Caco-2 (cell line): ENCODE measurements at places on chromosomes 1 and 21. TPM values are rescaled to one million over a fixed set of nuclear protein-coding genes. Genes with fewer than 3 reads are reported as not detected.

The GJA8 gene
- not detected in 2 replicates for total RNA-seq

The BCAN gene
- not detected in 2 replicates for total RNA-seq

The LCE1A gene
- not detected in 2 replicates for total RNA-seq

The NKAIN1 gene
- 0.12 TPM in 1 of 2 replicates, not detected in the other for total RNA-seq

- DNase-seq, result no peak
- H3K4me1 ChIP-seq, result peaks cover 16% of the 10 kb centered on the region
- H3K36me3 ChIP-seq, result no peaks in the 10 kb centered on the region
- no peaks in the 10 kb centered on the region for H3K27me3 ChIP-seq
- H3K4me3 ChIP-seq, result no peak overlapping the region
Observed at GRCh38 chr1:211732293-211732980, 57.0 kb upstream of the NEK2 start.

DNA sequence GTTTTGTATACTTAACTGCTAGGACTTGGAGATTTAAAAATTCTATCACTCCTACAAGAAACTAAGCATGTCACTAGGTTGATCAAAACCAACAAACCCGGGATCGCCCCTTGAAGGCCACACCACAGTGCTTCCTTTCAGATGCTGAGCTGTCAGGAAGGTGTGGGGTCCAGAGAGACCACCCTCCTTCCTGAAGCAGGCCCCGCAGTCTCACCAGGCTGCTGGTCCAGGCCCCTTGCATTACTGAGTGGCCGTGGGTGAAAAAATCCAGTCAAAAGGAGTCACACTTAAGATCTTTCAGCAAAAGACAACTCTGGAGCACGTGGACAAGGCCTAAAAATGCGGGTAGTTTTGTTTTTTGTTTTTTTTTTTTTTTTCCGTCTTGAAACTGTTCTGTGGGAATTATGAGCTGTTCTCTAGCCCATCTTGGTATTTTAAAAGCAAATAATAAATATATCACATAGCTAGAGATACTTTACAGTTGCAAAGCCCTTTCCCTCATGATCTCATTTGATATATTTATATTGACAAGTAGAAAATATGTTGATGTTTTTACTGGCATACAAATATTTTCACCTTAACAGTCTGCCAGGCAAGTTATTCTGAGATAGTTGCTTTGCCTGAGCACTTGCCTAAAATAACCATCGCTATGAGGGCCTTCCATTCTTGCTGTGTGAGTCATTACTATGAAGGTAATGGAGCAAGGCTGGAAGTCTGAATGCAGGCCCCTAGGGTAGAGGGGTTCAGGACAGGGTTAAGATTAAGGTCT is 73.1 kb upstream of the EDEM3 start:
- no peak overlapping the region for H3K27ac ChIP-seq
- peaks cover 4% of the 10 kb centered on the region; the same call in 1 of the 2 replicates for H3K4me1 ChIP-seq
- DNase-seq, result no peak
- no peaks in the 10 kb centered on the region for H3K36me3 ChIP-seq
- no peak overlapping the region for H3K4me3 ChIP-seq

DNA sequence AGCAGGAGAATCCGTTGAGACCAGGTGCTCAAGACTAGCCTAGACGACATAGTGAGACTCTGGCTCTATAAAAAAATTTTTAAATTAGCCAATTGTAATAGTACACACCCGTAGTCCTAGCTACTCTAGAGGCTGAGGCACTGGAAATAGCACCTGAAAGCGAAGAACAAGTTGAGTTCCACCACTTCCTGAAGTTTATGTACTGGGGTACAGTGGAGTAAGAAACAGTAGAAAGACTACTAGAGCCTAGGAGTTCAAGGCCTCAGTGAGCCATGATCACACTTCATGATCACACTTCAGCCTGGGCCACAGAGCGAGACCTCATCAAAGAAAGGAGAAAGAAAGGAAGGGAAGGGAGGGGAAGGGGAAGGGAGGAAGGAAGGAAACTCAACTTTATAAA is 19.8 kb downstream of the RSBN1 start:
- H3K27me3 ChIP-seq, result no peaks in the 10 kb centered on the region
- H3K27ac ChIP-seq, result no peak overlapping the region
- H3K36me3 ChIP-seq, result no peaks in the 10 kb centered on the region; the same call in 1 of the 2 replicates
- no peak overlapping the region for H3K4me3 ChIP-seq
- no peak for DNase-seq

DNA sequence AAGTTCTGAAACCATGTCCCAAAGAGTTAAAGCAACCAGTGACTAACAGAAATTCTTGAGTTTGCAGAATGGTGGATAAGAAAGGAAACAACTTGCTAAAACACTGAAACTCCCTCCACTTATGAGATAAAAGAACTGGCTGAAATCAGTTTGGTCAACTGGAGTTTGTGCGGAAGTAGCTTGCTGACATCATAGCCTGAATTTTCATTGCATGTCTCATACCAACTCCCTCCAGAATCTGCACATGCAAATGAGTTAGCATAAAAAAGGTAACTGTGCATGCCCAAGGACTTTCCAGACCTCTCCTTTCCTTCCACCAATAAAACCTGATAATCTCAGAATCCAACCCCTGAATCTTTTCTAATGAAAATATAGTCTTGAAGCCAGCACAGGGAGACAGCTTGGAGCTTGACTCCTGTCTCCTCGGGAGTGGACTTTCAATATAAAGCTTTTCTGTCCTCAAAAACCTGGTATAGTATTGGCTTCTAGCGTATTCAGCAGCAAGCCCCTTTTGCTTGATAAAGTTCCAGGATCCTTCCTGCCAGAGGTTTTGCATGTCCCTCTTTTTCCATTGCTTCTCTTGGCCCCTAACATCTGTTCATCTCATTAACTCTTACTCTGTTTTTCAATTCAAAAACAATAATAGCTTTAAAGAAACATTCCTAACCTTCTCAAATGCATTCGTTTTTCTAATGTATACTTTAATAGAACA is 785.8 kb upstream of the ADGRL4 start:
- H3K4me3 ChIP-seq, result no peak overlapping the region
- no peaks in the 10 kb centered on the region for H3K36me3 ChIP-seq
- no peaks in the 10 kb centered on the region for H3K4me1 ChIP-seq
- H3K27me3 ChIP-seq, result no peaks in the 10 kb centered on the region
- no peak overlapping the region for H3K27ac ChIP-seq
- no peak for DNase-seq

DNA sequence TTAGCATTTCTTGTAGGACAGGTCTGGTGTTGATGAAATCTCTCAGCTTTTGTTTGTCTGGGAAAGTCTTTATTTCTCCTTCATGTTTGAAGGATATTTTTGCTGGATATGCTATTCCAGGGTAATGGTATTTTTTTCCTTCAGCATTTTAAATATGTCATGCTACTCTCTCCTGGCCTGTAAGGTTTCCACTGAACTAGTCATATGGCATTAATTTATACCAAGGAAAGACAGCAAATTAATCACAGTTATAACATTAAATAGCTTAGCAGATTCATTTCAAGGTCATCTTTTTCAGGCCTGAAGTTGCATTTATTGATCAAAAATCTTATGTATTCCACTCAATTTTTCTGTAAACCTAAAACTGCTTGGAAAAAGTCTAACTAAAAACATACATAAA is 54.9 kb downstream of the AK5 start:
- H3K4me1 ChIP-seq, result no peaks in the 10 kb centered on the region
- no peak for DNase-seq
- no peaks in the 10 kb centered on the region for H3K36me3 ChIP-seq
- H3K27me3 ChIP-seq, result no peaks in the 10 kb centered on the region
- no peak overlapping the region for H3K4me3 ChIP-seq
- no peak overlapping the region for H3K27ac ChIP-seq

DNA sequence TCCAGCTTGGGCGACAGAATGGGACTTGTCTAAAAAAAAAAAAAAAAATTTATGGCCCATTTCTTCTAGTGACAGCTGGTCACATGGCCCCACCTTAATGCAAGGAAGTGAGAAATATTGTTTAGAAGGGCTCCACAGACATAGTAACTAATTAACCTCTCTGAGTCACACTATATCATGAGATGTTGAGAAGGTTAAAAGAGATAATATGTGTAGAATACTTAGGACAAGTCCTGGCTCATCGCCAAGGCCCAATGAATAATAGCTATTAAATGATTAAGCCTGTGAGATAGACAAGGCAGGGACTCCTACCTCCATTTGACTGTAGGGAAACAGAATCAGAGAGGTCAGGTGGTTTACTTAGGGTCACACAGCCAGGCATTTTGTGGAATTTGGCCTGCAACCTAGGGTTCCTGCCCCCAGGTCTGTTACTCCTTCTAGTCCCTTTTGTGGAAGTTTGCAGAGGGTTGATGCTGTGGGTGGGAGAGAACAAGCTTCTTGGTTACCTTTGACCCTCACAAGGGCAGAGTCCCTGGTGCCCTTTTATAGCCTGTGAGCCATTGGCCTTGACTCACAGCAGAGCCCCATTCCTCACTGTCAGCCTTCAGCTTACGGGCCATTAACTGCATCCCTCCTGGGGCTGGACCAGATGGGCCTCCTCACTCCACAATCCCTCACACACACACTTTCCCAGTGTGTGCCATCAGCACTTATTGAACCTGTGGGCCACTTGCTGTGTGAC is 48.5 kb downstream of the OPRD1 start:
- 0 out of 2 replicates have a peak, but pooled peaks cover 3% of the 10 kb centered on the region for H3K4me1 ChIP-seq
- H3K4me3 ChIP-seq, result no peak overlapping the region
- H3K36me3 ChIP-seq, result no peaks in the 10 kb centered on the region

- no peak for DNase-seq
- H3K36me3 ChIP-seq, result no peaks in the 10 kb centered on the region; the same call in none of the 2 replicates
- no peak overlapping the region for H3K4me3 ChIP-seq
- H3K27me3 ChIP-seq, result no peaks in the 10 kb centered on the region
- H3K27ac ChIP-seq, result no peak overlapping the region
- no peaks in the 10 kb centered on the region for H3K4me1 ChIP-seq
Observed at GRCh38 chr1:26556111-26556510, 26.6 kb downstream of the RPS6KA1 start.

DNA sequence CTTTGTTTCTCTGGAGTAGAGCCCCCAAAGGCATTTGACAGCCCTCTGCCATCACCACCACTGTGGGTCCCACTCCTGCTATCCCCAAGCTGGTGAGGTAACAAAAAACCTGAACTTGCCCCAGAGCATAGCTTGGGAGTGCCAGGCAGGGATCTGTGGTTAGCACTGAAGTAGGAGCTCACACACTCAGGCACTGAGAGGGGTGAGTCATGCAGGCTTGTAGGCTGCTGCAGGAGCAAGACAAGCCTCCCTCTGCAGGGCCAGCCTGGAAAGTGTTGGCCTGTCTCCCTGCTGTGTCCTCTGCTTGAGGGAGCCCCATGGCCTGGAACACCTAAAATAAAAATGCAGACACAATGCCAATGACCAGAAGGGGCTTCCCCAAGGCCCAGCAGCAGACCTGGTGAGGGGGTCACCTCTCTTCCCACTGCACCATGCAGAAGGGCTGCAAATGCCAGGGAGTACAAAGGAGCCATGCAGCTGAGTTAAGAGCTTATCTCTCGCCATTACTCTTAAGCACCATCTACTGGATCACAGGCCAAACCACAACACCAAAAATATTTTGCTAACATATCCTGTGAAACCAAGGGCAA is 108.9 kb upstream of the POGK start:
- H3K27me3 ChIP-seq, result no peaks in the 10 kb centered on the region
- no peak overlapping the region for H3K27ac ChIP-seq
- no peak overlapping the region for H3K4me3 ChIP-seq
- no peaks in the 10 kb centered on the region for H3K4me1 ChIP-seq
- no peaks in the 10 kb centered on the region for H3K36me3 ChIP-seq

GRCh38 chr21:33030633-33031032 is 4.9 kb downstream of the OLIG2 start:
- H3K27me3 ChIP-seq, result no peaks in the 10 kb centered on the region
- H3K27ac ChIP-seq, result no peak overlapping the region

DNA sequence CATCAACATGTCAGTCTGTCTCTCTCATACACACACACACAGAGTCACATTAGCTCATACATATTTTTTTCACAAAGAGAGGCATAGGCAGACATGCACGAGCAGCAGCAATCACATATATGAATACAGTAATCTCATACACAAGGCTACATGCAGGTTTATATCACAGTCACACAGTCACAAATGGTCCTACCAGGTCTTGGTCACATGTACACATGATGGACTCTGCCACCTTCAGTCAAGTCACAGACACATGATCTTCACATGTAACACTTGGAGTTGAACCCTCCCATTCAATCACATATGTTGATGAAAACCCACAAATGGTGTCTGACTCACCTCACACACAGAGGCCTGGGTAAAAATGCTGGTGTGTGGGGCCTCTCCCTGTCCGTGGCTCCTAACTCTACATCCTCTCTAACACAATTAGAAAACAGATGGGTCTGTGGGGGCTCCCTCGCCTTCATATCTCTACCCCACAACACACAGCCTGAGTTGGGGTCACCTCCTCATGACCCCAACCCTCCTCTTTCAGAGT is 27.9 kb downstream of the RIMS3 start:
- no peak overlapping the region for H3K4me3 ChIP-seq
- no peak overlapping the region for H3K27ac ChIP-seq
- H3K36me3 ChIP-seq, result no peaks in the 10 kb centered on the region

DNA sequence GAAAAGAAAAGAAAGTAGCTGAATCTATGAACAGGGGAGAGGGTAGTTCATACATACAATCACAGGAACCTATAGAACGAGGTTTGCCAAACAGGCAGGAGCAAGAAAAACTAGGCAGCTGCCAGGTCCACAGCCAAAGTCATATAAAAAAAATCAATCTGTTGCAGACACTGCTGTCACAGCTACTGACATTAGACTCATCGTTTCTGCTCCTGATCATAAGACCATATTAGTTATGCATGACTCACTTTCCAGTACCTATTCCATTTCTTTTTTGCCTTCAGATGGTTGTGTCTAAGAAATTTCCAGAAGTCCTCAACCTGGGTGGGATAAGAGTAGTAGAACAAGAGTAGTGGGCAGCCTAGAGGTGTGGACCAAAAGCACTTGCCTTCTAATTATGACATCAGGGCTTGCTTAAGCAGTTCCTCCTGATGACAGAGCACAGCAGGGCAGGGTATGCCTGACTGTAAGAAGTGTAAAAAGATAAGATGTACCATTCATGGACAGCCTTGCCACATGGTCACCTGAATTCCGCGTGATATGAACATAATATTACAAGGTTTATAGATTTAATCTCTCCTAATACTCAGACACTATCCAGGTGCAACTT is 323.2 kb upstream of the SGIP1 start:
- no peak for DNase-seq
- no peak overlapping the region for H3K4me3 ChIP-seq
- H3K36me3 ChIP-seq, result no peaks in the 10 kb centered on the region
- H3K27me3 ChIP-seq, result no peaks in the 10 kb centered on the region
- no peak overlapping the region for H3K27ac ChIP-seq

- no peaks in the 10 kb centered on the region for H3K36me3 ChIP-seq
- no peak overlapping the region for H3K27ac ChIP-seq
- H3K4me1 ChIP-seq, result peaks cover 12% of the 10 kb centered on the region
- H3K27me3 ChIP-seq, result no peaks in the 10 kb centered on the region
- no peak for DNase-seq
Observed at GRCh38 chr1:94130851-94131595, 10.1 kb upstream of the ABCA4 start.
